ENCODE measurements at places on chromosomes 6 and 20. TPM values are rescaled to one million over a fixed set of nuclear protein-coding genes. Genes with fewer than 3 reads are reported as not detected.

Gene CST7
- not detected for total RNA-seq

Gene ULBP2
- total RNA-seq: not detected

Gene DEFB126
- total RNA-seq: not detected

GRCh38 chr6:158900663-158901312, 81.6 kb upstream of the EZR start:
- no peak for DNase-seq
- H3K4me1 ChIP-seq: no peaks in the 10 kb centered on the region
- no peaks in the 10 kb centered on the region for H3K36me3 ChIP-seq
- no peak overlapping the region for H3K4me3 ChIP-seq

DNA sequence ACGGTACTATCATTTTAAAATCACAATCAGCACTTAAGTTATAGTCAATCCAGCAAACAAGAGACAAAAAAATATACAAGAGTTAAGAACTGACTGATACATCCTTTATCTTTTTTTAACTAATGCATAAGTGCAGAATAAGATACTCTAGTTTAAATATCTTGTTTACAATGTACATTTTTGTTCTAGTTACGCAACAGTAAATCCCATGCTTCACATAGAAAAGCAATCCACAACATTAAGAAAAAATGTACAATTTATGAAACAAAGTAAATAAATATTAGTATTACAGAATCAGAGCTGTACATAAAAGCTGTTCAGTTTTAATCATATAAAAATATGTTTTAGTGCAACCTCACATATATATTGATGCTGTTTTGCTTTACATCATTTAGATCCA, 192.6 kb downstream of the HIVEP2 start:
- peaks cover 11% of the 10 kb centered on the region for H3K36me3 ChIP-seq
- no peak for DNase-seq
- no peaks in the 10 kb centered on the region for H3K27me3 ChIP-seq
- H3K27ac ChIP-seq: no peak overlapping the region
- H3K4me1 ChIP-seq: no peaks in the 10 kb centered on the region
- H3K4me3 ChIP-seq: no peak overlapping the region

DNA sequence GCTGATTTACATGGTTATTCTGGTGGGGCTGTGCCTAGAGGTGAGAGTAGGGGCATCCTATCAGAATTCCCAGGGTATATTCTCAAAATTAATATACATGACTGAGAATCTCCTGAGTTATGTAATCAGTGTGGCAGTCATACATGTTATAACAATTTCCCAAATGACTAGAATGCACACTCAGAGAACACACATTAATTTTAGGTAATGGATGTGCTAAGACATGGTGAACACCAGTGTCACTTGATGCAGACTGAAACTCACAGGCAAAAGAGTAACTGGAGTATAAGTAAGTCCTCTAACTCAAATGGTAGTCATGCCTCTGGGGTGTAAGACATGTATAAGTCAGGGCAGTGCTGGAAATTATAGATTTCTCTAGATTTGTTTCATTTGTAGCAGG, 1198.4 kb upstream of the CITED2 start:
- no peak overlapping the region for H3K4me3 ChIP-seq
- H3K27me3 ChIP-seq: no peaks in the 10 kb centered on the region
- no peak for DNase-seq
- no peaks in the 10 kb centered on the region for H3K4me1 ChIP-seq
- no peaks in the 10 kb centered on the region for H3K36me3 ChIP-seq
- H3K27ac ChIP-seq: no peak overlapping the region

- peaks cover 20% of the 10 kb centered on the region for H3K4me1 ChIP-seq
- no peak overlapping the region for H3K27ac ChIP-seq
- H3K36me3 ChIP-seq: no peaks in the 10 kb centered on the region
- H3K27me3 ChIP-seq: no peaks in the 10 kb centered on the region
Measured at GRCh38 chr6:36314221-36315014, 22.3 kb downstream of the BNIP5 start.

Gene TAAR9
- total RNA-seq: not detected

Gene UNC5CL
- 0.74 TPM for total RNA-seq

DNA sequence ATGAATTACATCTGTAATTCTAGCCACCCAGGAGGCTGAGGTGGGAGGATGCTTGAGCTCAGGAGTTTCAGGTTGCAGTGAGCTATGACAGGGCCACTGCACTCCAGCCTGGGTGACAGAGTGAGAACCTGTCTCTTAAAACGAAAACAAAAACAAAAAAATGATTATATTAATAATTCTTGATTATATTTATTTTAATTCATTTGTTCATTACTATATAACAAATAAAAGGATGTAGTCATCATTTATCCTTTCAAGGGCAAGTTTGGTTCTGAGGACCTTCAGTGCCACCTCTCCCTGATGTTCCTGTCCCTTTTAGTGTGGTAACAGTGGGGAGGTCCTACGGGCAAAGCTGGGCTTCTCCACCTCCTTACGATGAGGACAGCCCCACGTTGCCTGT, 167.1 kb upstream of the SCGN start:
- H3K27ac ChIP-seq: no peak overlapping the region
- no peaks in the 10 kb centered on the region for H3K27me3 ChIP-seq
- no peaks in the 10 kb centered on the region for H3K36me3 ChIP-seq
- no peak overlapping the region for H3K4me3 ChIP-seq

Gene HLA-C
- 1,087 TPM for total RNA-seq

Gene PLCB1
- 0.36 TPM for total RNA-seq

Gene KCNK17
- not detected for total RNA-seq

Gene SLC17A5
- 4.4 TPM for total RNA-seq

DNA sequence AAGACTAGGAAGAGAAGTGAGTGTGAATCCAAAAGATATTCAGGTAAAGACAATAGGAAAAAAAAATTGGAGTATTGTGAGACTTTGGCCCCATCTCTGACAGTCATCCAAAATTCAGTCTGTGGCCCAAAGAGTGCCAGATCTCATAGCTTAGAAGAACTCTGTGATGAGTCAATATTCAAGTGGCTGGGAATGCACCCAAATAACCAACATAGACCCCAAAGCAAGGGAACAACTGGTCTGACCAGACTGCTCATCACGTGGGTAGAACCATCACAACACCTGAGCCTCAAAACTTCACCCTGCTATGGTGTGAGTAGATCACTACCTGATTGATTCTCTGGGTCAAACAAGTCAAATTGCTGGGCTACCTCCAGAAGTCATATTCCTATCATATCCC, 51.1 kb upstream of the TRDN start:
- H3K4me3 ChIP-seq: no peak overlapping the region
- no peak for DNase-seq
- no peaks in the 10 kb centered on the region for H3K4me1 ChIP-seq
- H3K27me3 ChIP-seq: no peaks in the 10 kb centered on the region
- no peak overlapping the region for H3K27ac ChIP-seq

DNA sequence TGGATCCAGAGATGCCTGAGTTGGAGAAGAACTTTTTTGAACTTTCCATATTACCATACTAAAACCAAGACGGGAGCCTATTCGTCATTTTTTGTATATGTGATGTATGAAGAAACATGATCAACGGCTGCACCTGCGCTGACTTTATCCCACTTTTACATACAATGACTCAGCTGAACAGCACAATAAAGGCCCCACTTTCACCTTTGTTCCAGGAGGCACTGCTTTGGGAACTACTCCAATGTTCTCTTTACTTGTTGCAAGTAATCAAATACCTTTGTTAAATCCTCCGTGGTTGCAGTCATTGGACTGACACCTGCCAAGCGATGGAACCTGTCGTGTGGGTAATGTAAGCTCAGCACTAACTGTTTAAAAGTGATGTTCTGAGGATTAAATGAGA, 17.3 kb upstream of the BTN3A2 start:
- no peak overlapping the region for H3K4me3 ChIP-seq
- no peaks in the 10 kb centered on the region for H3K36me3 ChIP-seq
- no peak overlapping the region for H3K27ac ChIP-seq

GRCh38 chr20:18971121-18971520, 157.5 kb downstream of the SCP2D1 start:
- no peak for DNase-seq
- H3K36me3 ChIP-seq: no peaks in the 10 kb centered on the region
- no peak overlapping the region for H3K4me3 ChIP-seq
- no peaks in the 10 kb centered on the region for H3K27me3 ChIP-seq
- no peaks in the 10 kb centered on the region for H3K4me1 ChIP-seq

Gene C6orf132
- 0.03 TPM for total RNA-seq

Gene OLIG3
- total RNA-seq: not detected

Gene PAK5
- total RNA-seq: not detected

Gene THBD
- total RNA-seq: not detected

GRCh38 chr6:118639054-118639964, 12.1 kb downstream of the CEP85L start:
- no peak overlapping the region for H3K4me3 ChIP-seq
- DNase-seq: no peak
- H3K27ac ChIP-seq: no peak overlapping the region
- peaks cover 5% of the 10 kb centered on the region for H3K4me1 ChIP-seq
- no peaks in the 10 kb centered on the region for H3K36me3 ChIP-seq
- no peaks in the 10 kb centered on the region for H3K27me3 ChIP-seq

DNA sequence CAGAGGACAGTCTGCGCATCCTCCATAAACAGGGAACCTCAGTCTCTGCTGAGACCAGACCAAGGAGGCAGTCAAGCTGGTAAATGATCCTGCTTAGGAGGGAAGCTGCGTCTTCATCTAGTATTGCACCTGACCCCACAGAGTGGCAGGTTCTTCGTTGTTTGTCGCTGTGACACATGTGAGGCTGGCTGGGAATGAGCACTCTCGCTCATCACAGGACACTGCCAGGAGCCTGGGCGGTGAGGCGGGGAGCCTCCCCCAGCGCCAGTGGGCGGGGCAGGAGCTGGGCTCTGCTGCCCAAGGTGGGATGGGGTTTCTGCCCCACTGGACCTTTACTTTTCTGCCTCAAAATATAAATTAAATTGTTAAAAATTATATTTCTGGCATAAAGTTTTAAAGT, 48.4 kb upstream of the SYNDIG1 start:
- H3K27ac ChIP-seq: no peak overlapping the region
- H3K4me1 ChIP-seq: no peaks in the 10 kb centered on the region
- H3K36me3 ChIP-seq: no peaks in the 10 kb centered on the region
- no peak overlapping the region for H3K4me3 ChIP-seq
- no peaks in the 10 kb centered on the region for H3K27me3 ChIP-seq

Gene ENPP1
- total RNA-seq: 0.16 TPM

Gene MROH8
- 1.5 TPM for total RNA-seq

GRCh38 chr20:15491575-15491974, 1081.7 kb downstream of the KIF16B start:
- no peak overlapping the region for H3K27ac ChIP-seq
- H3K4me3 ChIP-seq: no peak overlapping the region
- H3K36me3 ChIP-seq: no peaks in the 10 kb centered on the region
- no peaks in the 10 kb centered on the region for H3K4me1 ChIP-seq
- DNase-seq: no peak
- H3K27me3 ChIP-seq: no peaks in the 10 kb centered on the region

Gene SLPI
- not detected for total RNA-seq

DNA sequence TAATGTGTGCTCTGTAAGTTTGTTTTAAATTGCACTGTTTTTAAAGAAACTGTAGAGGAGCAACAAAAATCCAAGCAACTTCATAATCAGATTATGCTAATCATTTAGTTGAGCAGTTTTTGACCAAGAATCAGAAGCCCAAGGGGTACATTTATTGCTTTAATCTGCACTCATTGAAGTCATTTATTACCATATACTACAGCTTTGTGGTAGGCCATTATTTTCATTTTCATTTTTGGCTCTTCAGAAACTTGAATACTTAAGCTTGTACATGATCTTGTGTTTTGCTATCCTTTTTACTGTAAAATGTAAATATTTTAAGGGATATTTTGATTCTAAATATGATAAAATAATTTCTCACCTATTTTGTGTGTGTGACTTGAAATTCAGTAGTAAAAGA, 78.5 kb downstream of the PHF3 start:
- H3K4me3 ChIP-seq: no peak overlapping the region
- no peak overlapping the region for H3K27ac ChIP-seq
- H3K27me3 ChIP-seq: no peaks in the 10 kb centered on the region
- no peaks in the 10 kb centered on the region for H3K36me3 ChIP-seq
- DNase-seq: no peak

DNA sequence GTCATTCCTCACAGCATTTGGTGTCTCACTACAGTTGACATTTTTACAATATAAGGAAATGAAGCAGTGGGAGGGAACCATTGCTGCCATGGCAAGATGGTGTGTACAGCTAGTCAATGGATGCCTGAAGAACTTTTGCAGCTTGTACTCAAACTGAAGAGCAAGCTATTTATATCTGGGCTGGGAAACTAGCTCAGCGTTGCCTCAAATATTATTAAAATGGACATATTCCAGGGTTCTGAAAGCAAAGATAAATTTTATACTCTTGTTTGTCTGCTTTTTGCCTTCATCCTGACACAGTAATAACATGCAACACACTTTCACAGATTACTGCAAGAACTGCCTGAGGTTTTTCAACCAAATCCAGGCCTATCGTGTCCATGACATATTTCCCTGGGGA, 156.4 kb upstream of the COL21A1 start:
- H3K27ac ChIP-seq: no peak overlapping the region
- H3K27me3 ChIP-seq: no peaks in the 10 kb centered on the region
- H3K36me3 ChIP-seq: no peaks in the 10 kb centered on the region
- no peak overlapping the region for H3K4me3 ChIP-seq

Gene EFCAB8
- 0.18 TPM for total RNA-seq

DNA sequence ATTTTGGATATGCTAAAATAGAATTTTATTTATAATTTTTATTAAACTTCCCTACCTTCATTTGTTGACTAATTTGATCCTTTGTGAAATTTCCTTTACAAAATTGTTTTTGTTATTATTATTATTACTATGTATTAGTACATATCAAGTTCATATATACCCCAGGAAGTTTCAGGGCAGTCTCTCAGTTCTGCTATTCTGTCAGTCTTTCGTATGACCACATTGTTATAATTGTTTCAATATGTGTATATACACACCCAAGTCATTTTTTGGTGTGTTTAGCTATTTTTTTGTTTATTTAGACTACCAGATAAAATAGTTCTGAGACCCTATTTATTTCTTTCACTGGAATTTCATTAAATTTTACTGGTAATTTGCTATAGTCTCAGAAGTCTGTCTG, 72.1 kb downstream of the NKAIN2 start:
- no peak overlapping the region for H3K27ac ChIP-seq
- no peaks in the 10 kb centered on the region for H3K36me3 ChIP-seq
- H3K27me3 ChIP-seq: no peaks in the 10 kb centered on the region
- H3K4me1 ChIP-seq: no peaks in the 10 kb centered on the region
- H3K4me3 ChIP-seq: no peak overlapping the region
- no peak for DNase-seq

Gene NKAIN2
- total RNA-seq: not detected

- no peaks in the 10 kb centered on the region for H3K27me3 ChIP-seq
- DNase-seq: no peak
- no peaks in the 10 kb centered on the region for H3K36me3 ChIP-seq
- no peak overlapping the region for H3K4me3 ChIP-seq
- H3K27ac ChIP-seq: no peak overlapping the region
Measured at GRCh38 chr6:160293844-160294243, 35.2 kb upstream of the SLC22A2 start.

All from GM12878 (cell line).